CD4-positive, alpha-beta T cell treated with Interleukin-17A for 1 hour (primary cell): ENCODE measurements at places on chromosomes 4 and X.

- no peak for DNase-seq
Observed at GRCh38 chrX:123797543-123798447, 62.1 kb upstream of the XIAP start.

DNA sequence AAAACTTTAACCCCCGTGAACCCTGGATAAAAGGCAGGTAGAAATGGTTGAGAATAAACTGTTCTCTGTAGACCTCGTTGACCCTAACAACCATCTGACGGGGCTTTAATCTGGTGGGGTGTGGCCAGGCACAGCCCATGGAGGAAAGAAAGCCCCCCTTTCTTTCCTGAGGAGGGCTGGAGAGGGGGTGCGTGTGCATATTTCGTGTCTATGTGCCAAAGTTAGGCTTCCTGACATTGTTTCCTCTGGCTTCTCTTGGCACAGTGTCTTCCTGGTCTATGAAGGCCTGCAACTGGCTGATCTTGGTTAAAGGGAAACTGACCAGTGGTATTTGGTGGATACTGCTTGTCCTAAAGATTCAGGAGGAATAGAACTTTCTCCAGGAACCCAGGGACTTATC lies 97.1 kb downstream of the MGST2 start:
- no peak for DNase-seq

- DNase-seq, result no peak
Observed at GRCh38 chr4:6730603-6731317, 14.8 kb downstream of the BLOC1S4 start.

GRCh38 chrX:154012336-154012991 lies 7.2 kb downstream of the IRAK1 start:
- no peak for DNase-seq

DNA sequence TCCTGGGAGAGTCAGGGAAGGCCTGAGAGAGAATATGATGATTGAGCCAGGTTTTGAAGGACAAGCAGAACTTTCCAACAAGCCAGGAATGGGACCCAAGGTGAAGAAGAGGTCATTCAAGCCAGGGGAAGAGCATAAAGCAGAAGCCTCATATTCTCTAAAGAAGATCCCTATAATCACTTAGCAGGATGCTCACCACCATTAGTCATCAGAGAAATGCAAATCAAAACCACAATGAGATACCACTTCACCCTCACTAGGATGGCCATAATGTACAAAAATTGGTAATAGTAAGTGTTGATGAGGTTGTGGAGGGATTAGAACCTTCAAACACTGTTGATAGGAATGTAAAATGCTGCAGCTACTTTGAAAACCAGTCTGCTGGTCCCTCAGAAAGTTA lies 20.5 kb upstream of the SUPT20HL1 start:
- DNase-seq, result no peak

DNA sequence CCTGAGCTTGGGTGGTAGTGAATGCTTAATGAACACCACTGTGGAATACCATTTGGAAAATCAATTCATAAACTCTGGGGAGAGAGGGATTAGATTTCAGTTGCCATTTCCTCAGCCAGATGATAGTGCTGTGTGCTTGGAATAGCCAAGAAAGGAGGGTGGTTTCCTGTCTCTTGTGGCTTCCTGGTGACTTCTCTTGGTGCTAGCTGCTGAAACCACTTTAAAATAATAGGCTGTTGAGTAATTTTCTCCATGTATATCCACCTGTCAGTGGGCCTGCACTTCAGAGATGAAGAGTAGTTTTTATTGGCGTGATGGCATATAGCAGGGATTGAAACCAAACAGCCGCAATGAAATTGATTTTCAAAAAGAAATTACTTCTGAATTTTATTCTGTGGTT lies 11.8 kb downstream of the EDA start:
- DNase-seq, result no peak

GRCh38 chrX:110276778-110277177 lies 41.1 kb downstream of the AMMECR1 start:
- DNase-seq, result no peak

- DNase-seq, result no peak
Observed at GRCh38 chrX:43566170-43566569, 89.9 kb upstream of the MAOA start.

- peak; percentile 8 for DNase-seq
Observed at GRCh38 chrX:20217271-20217670, 49.4 kb downstream of the RPS6KA3 start.

DNA sequence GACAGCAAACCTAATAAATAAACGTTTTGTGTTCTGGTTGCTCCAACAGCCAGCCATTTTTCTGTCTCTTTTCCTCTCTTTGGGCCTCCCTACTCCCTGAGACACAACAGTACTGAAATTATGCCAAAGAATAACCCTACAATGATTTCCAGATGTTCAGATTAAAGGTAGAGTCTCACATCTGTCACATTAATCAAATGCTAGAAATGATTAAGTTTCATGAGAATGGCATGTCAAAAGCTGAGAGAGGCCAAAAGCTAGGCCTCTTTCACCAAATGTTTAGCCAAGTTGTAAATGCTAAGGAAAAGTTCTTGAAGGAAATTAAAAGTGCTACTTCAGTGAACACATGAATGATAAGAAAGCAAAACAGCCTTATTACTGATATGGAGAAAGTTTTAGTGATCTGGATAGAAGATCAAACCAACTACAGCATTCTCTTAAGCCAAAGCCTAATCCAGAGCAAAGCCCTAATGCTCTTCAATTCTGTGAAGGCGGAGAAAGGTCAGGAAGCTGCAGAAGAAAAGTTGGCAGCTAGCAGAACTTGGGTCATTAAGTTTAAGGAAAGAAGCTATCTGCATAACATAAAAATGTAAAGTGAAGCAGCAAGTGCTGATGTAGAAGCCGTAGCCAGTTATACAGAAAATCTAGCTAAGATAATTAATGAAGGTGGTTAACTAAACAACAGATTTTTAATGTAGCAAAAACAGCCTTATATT lies 182.1 kb upstream of the NUDT6 start:
- no peak for DNase-seq

GRCh38 chrX:115233497-115234455 lies at the start of gene LRCH2:
LRCH2 (minus strand) TSS chrX:115234096; CDS start chrX:115234041, 55 bp downstream.
- no peak for DNase-seq

GRCh38 chr4:105369988-105370387 lies 103.9 kb downstream of the PPA2 start:
- no peak for DNase-seq

- DNase-seq, result no peak
Observed at GRCh38 chr4:74038086-74038424, 434 bp downstream of the CXCL3 start.

- no peak for DNase-seq
Observed at GRCh38 chrX:52262195-52262546, 77.5 kb downstream of the MAGED4 start.

DNA sequence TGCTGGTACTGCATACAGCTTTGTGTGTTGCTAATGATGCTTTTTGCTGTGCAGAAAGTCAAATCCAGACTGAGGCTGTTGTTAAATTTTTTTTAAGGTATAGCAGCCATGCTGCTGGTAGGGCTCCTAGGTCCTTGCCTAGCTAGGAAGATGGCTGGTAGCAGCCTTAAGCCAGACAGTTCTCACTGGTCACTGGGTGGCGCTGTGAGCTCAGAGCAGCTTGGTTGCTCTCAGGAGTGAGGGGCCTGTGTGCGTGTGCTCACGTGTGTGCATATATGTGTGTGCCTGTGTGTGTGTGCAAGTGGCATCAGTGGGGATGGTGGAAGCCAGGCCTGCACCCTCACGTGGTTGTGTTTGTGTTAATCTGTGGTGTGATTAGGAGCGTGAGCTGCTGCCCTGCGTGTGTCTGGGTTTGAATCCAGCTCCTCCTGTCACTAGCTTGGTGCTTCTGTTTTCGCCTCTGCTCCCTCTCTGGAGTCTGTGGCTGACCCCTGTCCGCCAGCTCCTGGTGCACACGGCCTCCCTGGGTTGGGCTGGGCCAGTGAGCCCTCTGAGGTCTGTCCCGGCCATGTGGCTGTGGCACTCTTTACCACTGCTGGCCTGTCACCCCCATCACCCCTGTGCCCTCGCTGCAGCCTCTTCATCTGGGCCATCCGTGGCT lies 46.1 kb downstream of the SORCS2 start:
- no peak for DNase-seq

DNA sequence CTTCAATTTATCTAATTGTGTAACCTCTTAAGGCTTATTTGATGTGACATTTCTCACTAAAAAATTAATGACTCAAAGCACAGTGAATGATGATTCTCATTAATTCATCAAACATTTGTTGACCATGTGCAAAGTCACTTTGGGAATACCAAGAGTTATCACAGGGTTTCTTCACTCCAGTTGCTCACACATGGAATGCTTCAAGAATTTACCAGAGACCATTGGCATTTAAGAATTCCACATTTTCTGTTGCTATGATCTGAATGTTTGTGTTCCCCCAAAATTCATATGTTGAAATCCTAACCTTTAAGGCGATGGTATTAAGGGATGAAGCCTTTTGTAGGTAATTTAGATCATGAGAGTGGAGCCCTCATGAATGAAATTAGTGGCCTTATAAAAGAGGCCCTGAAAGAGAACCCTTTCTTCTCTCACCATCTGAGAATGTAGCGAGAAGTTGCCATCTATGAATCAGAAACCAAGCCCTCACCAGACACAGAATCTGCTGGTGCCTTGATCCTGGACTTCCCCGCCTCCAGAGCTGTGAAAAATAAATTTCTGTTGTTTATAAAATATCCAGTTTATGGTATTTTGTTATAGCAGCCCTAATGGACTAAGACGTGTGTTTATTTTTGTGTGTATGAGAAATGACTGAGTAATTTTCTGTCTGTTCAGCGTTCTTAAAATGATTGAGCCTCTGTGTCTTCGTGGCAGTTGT lies 16.4 kb upstream of the SRPX start:
- no peak for DNase-seq

- DNase-seq, result no peak
Observed at GRCh38 chr4:128468123-128468989, 180.7 kb upstream of the PGRMC2 start.

- no peak for DNase-seq
Observed at GRCh38 chr4:138952411-138952810, 63.2 kb upstream of the NOCT start.

DNA sequence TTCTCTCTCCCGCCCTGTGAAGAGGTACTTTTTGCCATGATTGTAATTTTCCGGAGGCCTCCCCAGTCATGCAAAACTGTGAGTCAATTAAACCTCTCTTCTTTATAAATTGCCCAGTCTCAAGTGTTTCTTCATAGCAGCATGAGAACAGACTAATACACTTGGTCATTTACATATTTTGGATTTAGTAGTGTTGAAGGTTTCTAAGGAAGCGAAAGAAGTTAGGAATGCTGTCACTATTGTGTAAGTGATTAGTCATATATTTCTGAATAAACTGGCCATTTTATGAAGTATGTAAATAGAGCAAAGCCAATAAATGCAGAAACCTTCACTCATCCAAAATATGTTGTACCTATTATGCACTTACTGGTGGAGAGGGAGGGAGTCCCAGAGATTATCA lies 34.4 kb upstream of the GK2 start:
- DNase-seq, result no peak

GRCh38 chr4:158155656-158156356 lies 17.0 kb downstream of the GASK1B start:
- DNase-seq, result no peak

- no peak for DNase-seq
Observed at GRCh38 chr4:161287678-161288352, 876.0 kb downstream of the FSTL5 start.

DNA sequence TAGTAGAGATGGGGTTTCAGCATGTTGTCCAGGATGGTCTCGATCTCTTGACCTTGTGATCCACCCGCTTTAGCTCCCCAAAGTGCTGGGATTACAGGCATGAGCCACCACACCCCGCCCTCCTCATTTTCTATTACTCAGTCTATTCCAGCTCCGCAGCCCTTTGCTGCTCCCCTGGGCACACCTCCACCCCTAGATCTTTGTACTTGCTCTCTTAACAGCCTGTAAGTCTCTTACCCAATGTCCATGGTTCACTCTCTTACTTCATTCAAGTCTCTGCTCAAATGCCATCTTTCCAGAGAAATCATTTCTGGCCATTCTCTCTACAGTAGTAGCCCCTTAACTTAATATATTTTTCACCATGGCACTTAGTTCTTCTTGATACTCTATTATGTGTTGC lies 64.7 kb downstream of the LDB2 start:
- DNase-seq, result no peak

DNA sequence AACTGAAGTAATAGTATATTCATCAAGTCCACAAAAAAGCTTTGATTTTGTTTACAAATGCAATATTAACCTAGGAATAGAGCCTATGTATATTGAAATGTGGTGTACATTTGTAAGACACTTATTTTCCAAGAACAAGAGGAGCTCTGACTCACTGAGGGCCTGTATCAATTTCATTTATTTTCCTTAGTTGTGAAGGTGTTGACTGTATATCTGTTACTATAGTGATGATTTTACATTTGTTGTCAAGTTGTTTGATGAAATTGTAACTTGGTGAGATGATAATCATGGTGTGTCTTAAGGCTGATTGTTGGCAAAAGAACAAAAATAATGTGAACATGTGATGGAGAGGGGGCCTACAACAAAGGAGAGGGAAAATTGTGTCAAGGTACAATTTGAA lies 274.9 kb upstream of the TEX13A start:
- DNase-seq, result no peak

GRCh38 chrX:20378233-20378920 lies 111.7 kb upstream of the RPS6KA3 start:
- DNase-seq, result peak; percentile 6

GRCh38 chr4:8131210-8131609 lies 27.4 kb downstream of the ABLIM2 start:
- DNase-seq, result no peak

DNA sequence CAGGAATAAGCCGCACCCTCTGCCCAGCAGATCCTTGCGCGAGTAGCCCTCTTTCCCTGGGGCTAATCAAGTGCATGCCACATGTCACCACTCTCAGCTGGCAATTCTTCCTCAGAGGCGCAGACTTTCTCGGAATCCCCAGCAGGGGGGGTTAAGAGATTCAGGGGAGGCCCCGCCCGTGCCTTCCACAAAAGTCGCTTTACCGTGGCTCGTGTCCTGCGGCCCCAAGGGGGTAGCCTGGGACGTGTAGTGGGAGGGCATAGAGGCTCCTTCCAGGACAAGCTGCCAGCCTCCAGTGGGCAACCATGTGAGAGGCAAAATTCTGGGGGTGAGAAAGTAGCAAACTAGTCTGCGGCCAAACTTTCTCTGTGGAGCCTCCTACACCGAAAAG lies 652 bp downstream of the SRPX start:
- DNase-seq, result peak; percentile 1

GRCh38 chrX:49183701-49184281 lies 2.4 kb downstream of the PRICKLE3 start:
- no peak for DNase-seq

- no peak for DNase-seq
Observed at GRCh38 chr4:152663203-152664066, 16.4 kb downstream of the TMEM154 start.
